ENCODE measurements at places on chromosomes 13 and 19. TPM values are rescaled to one million over a fixed set of nuclear protein-coding genes. Genes with fewer than 3 reads are reported as not detected.

MAST1 gene
- total RNA-seq, result 0.67 TPM

GTF3A gene
- 189 TPM for total RNA-seq

RAB20 gene
- total RNA-seq, result 3.8 TPM

ZNF714 gene
- total RNA-seq, result 26.4 TPM

OLFM4 gene
- total RNA-seq, result not detected

ARHGAP35 gene
- 35.0 TPM for total RNA-seq

CAMSAP3 gene
- total RNA-seq, result 0.30 TPM

TSSK6 gene
- 4.2 TPM for total RNA-seq

CEACAM19 gene
- not detected for total RNA-seq

KRTDAP gene
- not detected for total RNA-seq

RNF6 gene
- total RNA-seq, result 34.2 TPM

ZNF571 gene
- 2.2 TPM for total RNA-seq

KCNN1 gene
- not detected for total RNA-seq

IRF2BP1 gene
- 18.9 TPM for total RNA-seq

FUZ gene
- total RNA-seq, result 23.0 TPM

BCAM gene
- total RNA-seq, result not detected

CD70 gene
- total RNA-seq, result 74.3 TPM

PGLYRP2 gene
- total RNA-seq, result 0.12 TPM

PPAN gene
- 115 TPM for total RNA-seq

YIPF2 gene
- 27.3 TPM for total RNA-seq

ACTMAP gene
- 13.7 TPM for total RNA-seq

NUFIP1 gene
- total RNA-seq, result 6.0 TPM

ATP7B gene
- total RNA-seq, result 0.80 TPM

URAD gene
- total RNA-seq, result not detected

KASH5 gene
- total RNA-seq, result 0.64 TPM

GPR18 gene
- total RNA-seq, result 13.1 TPM

PAN3 gene
- 34.1 TPM for total RNA-seq

PCDH17 gene
- total RNA-seq, result not detected

ATP1A3 gene
- total RNA-seq, result 3.4 TPM

PSPN gene
- 1.8 TPM for total RNA-seq

DNMT1 gene
- 500 TPM for total RNA-seq

CEACAM3 gene
- not detected for total RNA-seq

UBE2L5 gene
- not detected for total RNA-seq

RFXAP gene
- 13.8 TPM for total RNA-seq

MAP4K1 gene
- total RNA-seq, result 337 TPM

SHD gene
- total RNA-seq, result not detected

KLK12 gene
- total RNA-seq, result not detected

FAM83E gene
- 2.8 TPM for total RNA-seq

THSD1 gene
- total RNA-seq, result 0.26 TPM

PLVAP gene
- not detected for total RNA-seq

SOX21 gene
- total RNA-seq, result not detected

ZNF154 gene
- total RNA-seq, result 4.0 TPM

SLC10A2 gene
- total RNA-seq, result not detected
